ENCODE measurements at places on chromosomes 3 and 15.

DNA sequence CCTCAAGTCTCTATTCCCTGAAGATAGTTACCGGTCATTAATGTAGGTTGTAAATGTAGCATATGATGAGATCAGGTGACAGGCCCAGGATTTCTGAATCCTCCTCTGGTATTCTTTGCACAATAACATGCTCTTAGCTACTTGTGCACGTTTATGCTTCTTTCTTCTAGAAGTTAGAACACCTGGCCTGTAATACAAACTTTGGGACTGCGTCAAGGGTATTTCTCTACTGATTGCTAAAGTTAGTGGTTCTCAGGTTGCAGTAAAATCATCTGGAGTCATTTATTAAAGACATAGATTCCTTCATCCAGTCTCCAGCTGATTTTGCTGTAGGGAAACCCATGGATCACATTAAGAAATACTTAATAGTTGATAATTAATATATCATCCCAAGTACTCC, 48.0 kb downstream of the UNC13C start:
- no peak for DNase-seq

DNA sequence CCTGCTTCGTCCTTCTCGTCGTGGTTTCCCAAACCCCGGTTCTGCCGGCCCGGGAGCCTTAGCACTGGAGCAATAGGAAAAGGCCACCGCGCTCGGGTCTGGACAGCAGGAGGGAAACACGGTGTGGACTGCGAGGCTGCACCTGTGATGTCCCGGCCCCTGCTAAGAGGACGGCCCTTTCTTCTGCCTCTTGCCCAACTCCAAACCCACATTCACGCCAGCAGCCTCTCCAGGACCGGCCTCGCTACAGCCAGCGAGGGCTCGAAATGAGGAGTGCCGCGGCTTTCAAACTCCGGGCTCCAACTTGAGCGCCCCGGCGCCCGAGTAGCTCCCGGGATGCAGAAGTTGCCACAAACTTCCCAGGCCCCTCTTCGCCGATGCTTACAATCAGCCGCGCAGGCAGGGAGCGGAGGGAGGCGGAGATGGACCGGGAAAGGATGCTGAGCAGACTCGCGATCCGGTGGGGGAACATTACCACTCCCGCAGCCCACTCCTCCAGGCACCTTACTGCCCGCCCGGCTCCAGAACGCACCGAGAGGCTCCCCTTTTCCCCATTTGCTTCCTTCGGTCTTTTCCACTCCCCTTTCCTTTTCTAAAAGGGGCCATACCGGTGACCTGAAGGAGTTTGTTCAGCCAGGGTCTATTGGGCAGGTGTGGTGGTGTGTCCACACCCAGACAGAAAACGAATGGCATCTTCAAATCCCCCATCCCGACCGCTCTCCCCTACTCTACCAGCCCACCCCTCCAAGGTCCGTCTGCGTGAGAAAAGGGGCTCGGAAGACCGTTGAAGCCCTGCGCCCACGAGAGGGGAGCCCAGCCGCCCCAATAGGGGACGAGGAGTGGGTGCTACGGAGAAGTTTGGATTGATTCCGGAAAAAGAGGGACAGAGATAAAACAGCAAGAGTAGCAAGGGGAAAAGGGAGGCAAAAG, 18.8 kb upstream of the SATB1 start:
- peak; percentile 26 for DNase-seq

DNA sequence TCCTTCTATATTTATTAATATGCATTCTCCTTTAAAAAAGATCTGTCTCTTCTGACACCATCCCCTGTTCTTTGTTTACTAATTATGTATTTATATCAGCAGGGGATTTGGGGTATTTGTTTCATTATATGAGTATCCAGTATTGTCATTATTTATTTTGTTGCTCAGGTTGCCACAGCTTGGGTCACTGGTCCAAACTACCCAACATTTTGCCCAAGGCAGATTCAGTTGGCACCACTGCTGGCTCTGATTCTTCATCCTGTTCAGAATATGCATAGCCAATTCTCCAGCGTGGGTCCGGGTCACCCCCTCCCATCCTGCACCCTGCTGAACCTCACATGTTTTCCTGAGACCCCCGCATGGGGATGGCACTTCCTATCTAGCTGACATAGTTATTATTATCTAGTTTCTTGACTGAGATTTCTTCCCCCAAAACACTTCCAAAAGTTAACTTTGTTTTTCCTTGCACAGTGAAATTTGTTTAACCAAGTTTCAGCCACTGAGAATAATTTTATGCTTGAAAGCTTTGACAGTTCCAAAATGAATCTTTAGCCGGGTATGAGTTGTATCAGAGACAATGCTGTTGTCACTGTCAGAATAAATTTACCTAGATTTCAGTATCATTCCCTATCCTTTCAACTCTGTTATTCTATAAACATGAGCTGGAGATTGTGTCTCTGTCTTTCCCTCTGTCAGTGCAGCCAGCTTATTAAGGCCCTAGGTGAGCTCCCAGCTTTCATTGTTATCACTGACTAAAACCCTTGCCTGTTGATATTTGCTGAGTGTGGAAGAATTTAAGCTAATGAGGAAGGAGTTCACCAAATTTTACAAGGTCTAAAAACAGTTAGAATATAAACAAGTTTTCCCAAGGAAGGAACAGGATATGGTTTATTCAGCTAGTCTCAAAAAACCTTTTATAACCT, 70.3 kb downstream of the TGFBR2 start:
- no peak for DNase-seq

DNA sequence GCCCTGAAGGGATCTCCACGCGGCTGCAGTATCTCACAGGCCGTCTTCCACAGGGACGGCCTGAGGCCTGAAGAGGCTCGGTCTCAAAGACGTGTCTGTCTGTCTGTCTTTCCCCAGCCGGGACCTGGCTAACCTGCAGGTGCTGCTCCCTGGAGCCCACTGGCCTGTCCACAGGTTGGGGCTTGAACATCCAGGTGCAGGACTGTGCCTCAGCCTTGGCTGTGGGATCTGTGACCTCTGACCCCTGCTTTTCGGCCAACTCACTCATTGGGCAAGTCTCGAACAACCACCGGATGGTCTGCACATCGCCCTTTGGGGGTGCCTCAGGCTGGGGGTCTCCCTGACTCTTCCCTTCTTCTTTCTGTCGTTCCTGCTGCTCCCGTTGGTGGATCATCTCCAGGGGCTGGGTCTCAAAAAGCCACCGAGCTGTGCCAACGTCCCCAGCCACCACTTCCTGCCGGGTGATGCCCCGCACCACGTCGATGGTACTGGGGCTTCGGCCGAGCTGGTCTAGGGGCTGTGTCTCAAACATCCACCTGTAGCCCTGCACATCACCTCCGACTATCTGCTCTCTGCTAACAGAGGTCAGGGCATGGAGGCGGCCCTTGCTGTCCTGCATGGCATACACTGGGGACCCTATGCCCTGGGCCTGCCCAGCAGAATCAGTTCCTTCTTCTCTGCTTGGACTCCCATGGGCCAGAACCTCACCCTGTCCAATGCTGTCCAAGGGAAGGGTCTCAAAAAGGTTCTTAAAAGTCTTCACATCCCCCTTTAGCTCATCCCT, 4.8 kb downstream of the XIRP1 start:
- no peak for DNase-seq

GRCh38 chr15:57849317-57849716, 142.8 kb downstream of the POLR2M start:
- DNase-seq = no peak

DNA sequence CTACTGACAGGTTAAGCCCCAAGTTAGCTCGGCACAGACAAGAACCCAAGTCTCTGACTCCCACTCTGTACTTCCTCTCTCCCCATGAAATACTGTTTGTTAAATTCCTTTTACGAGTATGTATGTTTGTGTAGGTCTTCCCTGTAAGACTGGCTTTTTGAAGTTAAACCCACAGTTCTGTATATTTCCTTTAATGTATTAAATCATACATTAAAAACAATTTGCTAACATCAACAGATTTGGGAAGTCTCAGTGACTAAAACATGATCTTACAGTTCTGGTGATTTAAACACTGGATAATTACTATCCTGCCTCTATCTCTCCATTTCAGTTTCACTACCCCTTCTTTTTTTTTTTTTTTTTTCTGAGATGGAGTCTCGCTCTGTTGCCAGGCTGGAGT, 4.4 kb downstream of the CMTM6 start:
- no peak for DNase-seq

DNA sequence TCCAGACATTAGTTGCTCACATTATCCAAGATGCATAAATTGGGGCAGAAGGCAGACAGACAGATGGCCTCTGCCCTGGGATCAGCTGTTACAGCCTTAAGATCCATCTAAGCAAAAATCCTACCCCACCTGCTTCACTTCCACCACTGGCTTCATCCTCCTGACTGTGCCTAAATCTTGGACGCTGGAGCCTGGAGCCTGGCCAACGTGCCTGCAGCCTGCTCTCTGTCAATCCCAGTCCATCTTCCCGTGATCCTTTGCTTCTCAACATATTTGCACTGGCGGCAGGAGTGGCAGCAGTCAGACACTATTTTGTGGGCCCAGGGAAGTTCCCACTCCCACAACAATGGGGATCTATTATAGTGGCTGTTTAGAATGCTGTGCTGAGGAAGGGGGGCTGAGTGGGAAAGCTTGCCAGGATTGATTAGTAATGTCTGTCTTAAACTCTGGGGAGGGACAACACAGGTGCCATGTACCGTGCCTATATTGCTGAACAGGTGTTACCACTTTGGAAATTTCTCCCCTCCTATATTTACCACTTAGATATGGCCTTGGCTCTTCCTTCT, 121.2 kb downstream of the MEGF11 start:
- DNase-seq = no peak

DNA sequence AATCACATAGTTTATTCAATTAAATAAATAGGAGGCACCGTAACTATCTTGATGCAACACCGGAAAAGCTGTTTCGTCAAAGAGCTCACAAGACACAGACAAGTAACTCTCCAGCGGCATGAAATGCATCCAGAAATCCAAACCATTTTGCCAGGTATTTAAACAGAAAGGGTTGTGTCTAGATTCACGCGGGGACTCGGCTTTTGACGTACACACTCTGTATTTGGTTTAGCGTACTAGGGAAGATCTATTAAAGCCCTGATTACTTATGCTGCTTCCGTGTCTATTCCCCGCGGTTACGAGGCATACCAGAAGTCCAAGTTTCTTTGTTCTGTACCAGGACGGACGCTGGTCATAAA, 718 bp downstream of the BNIP2 start:
- no peak for DNase-seq

DNA sequence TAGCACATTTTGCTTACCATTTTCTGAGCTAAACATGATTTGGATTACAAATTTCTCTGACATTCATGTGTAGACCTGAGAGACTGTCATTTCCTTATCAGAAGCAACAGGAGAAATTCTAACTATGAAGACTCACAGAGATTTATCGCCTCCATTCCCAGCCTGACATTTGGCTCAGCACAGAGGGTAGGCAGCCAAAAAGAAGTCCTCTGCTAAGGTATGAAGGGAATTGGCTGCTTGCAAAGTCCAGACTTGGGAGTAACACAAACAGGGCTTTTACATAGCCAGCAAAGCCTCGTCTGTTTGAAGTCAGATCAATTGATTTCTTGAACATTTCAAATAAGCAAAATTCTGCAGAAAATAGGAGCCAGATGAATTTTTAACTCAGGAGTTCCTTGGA, 57.0 kb upstream of the CMSS1 start:
- no peak for DNase-seq

DNA sequence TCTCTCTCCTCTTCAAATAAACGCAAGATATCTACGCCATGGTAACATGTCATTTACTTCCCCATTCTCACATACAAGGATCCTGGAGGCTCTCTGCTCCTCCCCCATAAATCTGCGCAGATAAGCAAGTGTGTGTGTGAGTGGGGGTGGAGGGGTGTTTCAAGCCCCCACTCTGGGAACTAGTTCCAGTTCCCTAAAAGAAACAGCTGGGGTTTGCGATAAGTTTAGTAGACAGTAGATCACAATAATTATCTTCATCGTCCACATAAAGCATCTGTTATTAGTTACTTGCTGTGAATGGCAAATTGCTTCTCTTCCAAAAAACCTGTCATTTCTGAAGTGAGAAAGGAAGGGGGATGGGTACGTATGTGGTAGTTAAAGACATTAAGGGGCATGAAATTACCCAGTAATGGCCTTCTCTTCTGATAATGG, 79.8 kb downstream of the RBPMS2 start:
- no peak for DNase-seq
